ENCODE measurements at places on chromosomes 2 and 18.

DNA sequence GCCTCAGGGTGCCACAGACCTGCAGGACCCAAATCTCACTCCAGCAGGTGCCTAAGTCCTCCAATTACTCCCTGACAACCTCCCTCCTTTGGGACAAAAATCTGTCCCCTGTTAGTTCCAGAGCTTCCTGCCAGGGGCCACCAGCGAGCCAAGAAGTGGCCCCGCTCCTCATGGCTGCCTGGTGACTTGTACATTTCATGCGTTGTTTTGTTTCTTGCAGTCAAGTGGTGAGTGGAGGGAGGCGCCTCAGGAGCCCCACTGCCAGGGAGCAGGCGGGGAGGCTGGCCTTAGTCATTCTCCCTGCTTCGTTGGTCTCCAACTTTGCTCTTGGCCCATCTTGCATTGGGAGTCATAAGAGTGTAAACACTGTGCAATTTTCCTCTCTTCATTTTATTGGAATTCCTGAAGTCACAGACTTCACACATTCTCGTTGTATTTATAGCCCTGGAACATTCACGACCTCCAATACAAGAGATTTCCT is 81.3 kb downstream of the KCNF1 start:
- DNase-seq: no peak

DNA sequence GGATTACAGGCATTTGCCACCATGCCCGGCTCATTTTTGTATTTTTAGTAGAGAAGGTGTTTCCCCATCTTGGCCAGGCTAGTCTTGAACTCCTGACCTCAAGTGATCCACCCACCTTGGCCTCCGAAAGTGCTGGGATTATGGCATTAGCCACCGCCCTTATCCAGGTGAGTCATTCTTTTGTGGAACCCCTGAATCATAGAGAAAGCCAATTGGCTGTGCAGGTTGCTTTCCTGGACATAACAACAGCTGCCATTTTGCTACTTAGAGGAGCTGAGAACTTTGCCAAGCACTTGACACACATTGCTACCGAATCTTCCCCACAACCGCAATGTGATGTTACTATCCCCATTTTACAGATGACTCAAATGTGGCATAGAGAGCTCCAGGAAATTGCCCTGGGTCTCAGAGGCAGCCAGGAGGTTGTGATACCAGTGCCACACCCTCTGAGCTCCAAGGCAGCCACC is 36.0 kb downstream of the SETBP1 start:
- no peak for DNase-seq

- DNase-seq: no peak
Measured at GRCh38 chr2:232529806-232530547, 4.0 kb downstream of the CHRND start.

GRCh38 chr2:68811364-68811763 is 59.8 kb downstream of the BMP10 start:
- no peak for DNase-seq

GRCh38 chr2:64914735-64915509 is 74.3 kb upstream of the SLC1A4 start:
- DNase-seq: no peak

DNA sequence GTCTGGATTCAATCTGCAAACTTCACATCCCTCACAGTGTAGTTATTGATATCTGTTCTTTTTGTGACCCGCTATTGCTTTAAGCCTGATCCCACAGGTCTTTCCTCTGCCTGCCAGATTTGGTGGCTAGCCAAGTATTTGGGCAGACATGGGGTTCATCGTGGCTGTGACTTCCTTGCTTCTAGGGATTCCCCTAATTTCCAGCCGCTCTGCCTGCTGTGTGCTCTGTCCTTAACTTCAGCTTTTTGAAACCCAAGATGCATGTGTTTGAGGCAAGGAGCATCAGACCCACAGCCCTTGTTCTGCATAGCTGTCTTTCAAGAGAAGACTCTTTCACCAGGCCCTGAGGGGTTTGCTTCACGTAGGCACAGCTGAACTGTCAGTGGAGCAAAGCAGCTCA is 54.2 kb downstream of the NCAPH start:
- no peak for DNase-seq

DNA sequence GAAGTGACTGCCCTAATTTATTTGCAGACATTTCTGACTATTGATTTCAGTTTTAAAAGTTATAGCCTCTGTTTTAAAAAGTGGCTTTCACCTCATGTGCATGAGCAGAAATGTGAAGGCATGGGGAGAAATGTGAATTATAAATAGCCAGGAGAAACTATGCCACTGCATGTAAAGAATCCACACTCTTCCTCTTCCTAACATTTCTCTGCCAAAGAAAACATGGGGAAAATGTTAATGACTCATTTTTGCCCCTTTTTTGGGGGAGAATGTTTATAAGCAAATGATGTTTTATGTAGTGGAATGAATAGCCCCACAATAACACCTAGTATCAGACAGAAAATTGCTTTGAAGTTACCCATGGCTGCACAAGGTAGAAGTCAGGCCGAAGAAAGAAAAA is 249.0 kb upstream of the TANK start:
- DNase-seq: no peak

GRCh38 chr2:5548991-5549715 is 143.0 kb upstream of the SOX11 start:
- DNase-seq: no peak

DNA sequence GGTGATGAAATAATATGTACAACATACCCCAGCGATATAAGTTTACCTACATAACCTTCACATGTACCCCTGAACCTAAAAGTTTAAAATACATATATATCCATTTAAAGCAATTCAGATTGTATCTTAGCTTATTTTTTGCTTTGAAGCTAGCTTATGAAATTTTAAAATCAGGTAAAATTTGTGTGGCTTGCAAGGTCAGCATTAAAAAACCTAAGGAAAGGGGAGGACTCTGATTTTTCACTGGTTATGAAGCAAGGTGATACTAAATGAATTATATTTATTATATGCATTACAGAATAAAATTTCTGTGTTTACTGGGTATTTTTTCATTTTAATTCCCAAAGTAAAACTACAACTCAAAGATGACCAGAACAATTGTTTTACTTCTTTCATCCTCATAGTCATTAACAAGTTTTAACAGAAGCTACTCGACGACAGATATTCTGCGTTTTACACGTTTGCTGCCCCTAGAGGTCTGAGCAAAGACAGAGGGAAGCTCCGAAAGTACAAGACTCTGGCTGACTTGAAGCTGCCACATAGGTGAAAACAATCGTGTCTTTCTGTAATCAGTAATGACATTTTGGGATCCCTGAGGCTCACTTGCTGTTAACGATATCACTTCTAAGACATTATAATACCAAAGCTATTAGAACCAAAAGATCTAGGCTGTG is 17.1 kb downstream of the PKP4 start:
- no peak for DNase-seq

All from stimulated activated CD4-positive, alpha-beta T cell treated with anti-CD3 and anti-CD28 coated beads, Interleukin-1b, Interleukin-23, amount 100 ng/mL, for 1 hour (primary cell).